SK-N-SH treated with all-trans-retinoic acid at 6 μM for 48 hours (cell line): ENCODE measurements at places on chromosomes 16 and 17.

- ATAC-seq, result peak; percentile 64
These were observed 610 bp downstream of the C16orf74 start for GRCh38 chr16:85750146-85750826.

DNA sequence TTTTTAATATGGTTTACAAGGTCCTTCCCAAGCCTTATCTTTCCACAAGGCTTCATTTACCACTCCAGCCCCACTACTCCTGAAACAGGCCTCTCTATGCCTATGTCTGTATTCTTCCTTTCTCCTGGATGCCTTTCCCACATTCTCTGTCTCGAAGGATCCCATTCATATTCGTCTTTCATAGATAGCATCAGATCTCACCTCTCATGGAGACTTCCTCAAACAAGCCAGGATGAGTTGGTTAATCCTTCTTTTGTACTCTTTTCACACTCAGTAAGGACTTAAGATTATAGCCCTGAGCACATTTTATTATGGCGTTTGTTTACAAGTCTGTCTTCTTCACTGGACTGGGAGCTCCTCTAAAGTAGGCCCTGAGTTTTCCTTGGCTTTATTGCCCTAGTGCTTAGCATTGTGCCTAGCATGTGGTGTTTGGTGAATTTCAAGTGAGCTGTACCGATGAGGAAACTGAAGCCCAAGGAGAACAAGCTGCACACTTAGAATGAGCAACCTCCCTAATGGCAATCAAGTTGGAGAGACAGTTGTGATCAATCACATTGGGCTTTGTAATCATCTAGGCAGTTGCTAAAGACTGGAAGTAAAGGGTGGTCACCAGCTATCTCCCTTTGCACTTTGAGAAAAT, 10.0 kb upstream of the TBX4 start:
- no peak for ATAC-seq

DNA sequence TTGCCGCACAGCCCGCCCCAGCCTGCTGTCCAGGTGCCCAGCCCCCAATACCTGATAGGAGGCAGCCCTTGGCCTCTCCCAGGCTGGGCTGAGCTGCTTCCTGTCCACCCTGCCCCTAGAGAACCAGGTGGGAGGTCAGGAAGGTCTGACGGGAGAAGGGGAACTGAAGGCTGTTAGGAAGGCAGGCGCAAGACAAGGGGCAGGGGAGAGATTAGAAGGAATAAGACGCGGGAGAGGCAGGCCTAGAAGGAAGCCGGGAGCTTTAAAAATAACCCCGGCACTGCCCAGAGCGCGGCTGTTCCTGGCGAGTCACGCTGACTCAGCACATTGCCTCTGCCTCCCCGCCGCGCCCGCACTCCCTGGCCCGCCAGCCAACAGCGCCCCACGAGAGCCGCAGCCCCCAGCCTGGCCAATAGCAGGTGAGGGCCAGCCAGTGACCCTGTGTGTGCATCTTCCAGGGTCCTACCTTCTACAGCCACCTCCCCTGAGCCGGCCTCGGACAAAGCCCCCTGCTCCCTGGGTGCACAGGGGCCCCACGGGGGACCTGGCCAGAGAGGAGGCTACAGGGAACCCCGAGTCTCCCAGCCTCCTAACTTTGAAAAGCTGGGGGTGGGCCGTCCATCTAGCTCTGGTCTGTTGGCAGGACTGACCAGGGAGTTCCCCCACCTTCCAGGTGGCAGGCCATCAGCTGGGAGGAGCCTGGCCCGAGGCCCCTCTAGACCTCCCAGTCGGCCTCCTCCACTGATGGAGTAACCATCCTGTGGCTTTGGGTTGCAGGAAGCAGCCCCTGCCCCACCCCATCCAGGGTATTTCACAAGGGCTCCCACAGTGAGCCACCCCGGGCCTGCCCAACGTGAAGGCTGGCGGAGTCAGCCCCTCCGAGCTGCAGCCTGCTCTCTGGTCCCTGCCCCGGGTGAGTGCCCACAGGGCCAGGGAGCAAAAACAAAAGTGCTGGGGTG, 4.0 kb downstream of the MAFG start:
- no peak for ATAC-seq

DNA sequence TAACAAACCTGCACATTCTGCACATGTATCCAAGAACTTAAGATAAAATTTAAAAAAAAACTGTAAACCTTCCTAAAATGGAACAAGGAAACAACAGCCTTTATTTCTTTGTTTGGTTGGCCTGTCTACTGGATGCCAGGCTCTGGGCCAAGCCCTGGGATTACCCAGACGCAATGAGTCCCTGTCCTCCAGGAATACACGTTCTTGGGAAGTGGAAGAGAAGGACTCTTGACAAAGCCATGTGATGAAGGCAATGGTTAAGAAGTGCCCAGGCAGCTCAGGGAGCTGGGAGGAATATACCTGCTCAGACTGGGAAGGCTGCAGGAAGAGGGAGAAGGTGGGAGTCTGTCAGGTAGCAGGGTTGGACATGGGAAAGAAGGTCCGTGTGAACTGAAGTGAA, 115.4 kb downstream of the AXIN2 start:
- no peak for ATAC-seq

DNA sequence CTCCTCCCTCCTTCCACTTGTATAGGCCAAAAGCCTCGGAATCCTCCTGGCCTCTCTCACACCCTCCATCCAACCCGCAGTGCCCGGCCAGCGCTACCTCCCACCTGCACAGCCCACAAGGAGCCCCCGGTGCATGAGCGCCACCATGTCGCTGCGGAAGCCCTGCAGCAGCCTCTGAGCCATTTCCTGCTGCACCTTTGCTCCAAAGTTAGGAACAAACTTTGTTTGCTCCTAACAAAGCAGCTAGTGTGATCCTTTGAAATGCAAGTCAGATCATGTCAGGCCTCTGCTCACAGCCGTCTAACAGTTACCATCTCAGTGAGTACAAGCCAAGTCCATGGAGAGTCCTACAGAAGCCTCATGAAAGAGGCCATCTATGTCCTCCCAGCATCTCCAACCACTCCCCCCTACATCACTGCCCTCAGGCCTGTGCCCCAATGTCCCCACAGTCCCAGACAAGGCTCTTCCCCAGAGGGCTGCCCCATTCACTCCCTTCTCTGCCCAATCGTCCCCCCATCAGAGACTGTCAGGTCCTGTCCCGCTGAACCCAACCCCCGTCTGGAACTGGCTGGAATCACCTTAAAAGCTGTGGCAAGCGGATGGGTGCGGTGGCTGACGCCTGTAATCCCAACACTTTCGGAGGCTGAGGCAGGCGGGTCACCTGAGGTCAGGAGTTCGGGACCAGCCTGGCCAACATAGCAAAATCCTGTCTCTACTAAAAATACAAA, 7.5 kb downstream of the DCAKD start:
- ATAC-seq, result no peak

GRCh38 chr16:83772806-83773205, 35.0 kb upstream of the HSBP1 start:
- no peak for ATAC-seq
